ENCODE measurements at places on chromosomes 13 and 19.

DNA sequence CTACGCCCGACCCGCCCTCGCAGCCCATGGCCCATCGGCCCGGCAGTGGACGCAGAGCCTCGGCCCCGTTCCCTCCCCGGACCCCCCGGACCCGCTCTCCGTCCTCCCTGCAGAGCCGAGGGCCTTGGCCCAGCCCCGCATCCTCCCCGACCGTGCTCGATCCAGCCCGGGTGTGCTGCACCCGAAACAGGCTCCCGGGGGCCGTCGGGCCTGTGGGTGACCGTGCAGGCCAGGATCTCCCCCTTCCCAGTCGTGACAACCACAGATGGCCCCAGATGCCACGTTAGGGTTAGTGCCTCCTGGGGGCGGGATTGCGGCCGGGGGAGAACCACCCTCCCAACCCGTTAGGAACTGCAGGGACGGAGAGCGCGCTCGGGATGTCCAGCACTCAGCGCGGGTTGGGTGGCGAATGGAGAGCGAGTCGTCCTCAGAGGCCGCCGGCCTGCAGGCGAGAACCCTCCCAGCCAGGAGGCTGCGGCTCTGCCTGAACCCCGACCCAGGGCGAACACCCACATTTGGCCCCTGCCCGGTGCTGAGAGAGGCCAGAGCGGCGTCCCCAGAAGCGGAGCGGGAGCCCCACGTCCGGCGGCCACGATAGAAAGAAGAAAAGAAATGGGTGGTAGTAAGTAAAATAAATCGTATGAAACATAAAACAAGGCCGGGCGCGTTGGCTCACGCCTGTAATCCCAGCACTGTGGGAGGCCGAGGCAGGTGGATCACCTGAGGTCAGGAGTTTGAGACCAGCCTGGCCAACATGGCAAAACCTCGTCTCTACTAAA is 6.7 kb upstream of the MADCAM1 start:
- DNase-seq: peak; percentile 38

GRCh38 chr13:30409886-30410704 is 12.2 kb upstream of the UBE2L5 start:
- DNase-seq: no peak

DNA sequence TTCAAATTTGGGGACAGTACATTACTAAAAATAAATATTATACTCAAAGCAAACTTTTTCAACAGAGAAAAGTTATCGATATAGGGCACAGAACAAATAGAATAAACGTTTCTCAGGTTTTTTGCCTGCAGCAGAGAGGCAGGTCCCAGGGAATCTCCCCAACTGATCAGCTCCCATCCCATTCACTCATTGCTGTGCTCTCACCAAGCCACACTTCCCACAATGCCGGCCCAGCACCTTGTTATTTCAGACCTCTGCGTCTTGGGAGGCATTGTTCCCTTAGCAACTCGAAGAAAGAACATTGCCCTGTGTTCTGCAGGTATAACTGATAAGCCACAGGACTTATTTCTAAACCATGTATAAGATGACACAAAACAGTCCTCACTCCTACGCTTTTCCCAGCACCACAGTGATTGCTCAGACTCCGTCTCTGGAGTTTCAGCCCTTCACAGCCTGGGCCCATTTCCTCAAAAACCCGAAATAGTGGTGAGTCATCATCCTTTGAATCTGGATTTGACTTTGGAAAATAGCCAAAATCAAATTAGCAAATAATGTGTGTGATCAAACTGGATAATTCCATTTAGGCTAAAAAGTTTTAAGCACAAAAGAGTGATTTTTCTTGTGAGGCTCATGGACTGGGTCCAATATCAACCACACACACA is 100.4 kb downstream of the DCLK1 start:
- DNase-seq: peak; percentile 86

GRCh38 chr19:32869369-32869965 is at the start of gene SLC7A9:
TSS of gene SLC7A9 (minus strand) at chr19:32869767. CDS start at chr19:32868534, 1,233 bp downstream.
- no peak for DNase-seq

DNA sequence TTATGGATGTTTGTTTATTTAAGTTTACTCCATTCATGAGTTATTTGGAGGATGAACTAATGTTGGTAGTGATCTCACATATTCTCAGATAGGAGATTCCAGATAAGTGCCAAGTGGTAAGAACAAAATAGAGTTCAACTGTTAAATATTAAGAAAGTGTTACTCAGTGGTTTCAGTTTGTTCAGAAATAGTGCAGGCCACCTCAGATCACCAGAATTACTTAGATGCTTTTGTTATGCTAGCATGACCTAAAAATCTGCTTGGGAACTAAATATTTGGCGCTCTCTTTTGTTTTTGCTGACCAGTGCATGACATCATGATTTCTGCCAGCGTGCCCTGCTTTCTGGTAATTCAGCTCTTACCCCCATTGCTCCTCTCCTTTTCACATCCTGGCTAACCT is 15.6 kb downstream of the CLDN10 start:
- DNase-seq: no peak

DNA sequence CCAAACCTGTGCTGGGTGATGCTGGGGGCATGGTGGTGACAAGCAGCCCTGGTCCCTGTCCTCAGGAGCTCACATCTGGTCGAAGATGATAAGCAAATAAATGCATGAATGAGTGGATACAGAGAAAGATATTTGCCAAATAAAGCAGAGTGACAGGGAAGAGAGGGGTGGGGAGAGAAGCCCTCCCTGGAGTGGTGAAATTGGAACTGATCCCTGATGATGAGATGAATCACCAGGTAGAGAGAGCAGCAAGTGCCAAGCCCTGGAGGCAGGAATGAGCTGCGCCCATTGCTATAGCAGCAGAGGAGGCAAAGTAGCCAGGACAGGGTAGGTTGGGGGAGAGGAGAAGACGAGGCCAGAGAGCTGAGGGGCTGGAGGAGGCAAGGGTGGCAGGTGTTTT is 13.7 kb downstream of the FXYD5 start:
- no peak for DNase-seq

GRCh38 chr13:99542788-99543406 is 41.6 kb downstream of the TM9SF2 start:
- no peak for DNase-seq

- no peak for DNase-seq
Observed at GRCh38 chr19:861756-862580, 2.5 kb downstream of the CFD start.
